Hepatocyte (in vitro differentiated cells): ENCODE measurements at places on chromosomes 13 and 19. TPM values are rescaled to one million over a fixed set of nuclear protein-coding genes. Genes with fewer than 3 reads are reported as not detected.

GRCh38 chr19:42378225-42379215, 11.6 kb downstream of the CNFN start:
- DNase-seq = peak; percentile 54

DNA sequence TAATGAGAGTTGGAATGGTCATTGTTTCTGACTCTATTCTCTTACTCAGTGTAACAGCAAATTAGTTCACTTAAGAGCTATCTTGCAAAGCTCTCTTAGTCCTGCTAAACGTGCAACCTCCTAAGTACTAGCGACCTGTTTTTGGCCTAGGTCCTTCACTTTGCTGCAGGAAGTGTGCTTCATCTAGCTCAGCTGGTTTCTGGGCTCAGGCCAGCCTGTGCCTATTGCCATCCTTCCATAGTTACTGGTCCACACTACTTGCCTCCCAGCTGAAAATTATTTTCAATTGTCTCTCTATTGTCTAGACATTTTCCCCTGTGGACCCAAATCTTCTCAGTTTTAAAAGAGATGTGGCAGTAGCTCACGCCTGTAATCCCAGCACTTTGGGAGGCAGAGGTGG, 561.3 kb downstream of the FGF9 start:
- no peak for DNase-seq

GRCh38 chr13:50745542-50746115, 97.9 kb downstream of the DLEU7 start:
- DNase-seq = no peak

DNA sequence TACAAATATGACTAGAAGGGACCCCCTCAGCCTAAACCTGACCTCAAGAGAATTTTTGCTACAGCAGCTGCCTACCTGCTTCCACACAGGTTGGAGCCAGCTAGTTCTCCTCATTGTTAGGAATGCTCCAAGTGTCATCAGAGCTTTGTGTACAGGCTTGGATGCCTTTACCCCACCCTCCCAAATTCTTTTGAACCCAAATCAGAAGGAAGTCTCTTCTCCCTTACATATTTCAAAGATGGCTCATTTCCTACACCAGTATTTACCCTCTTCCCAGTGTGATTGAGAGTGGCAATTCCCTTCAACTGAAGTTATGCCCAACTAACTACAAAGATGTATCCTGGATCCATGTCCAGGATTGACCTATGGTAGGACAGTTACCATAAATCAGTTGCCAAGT, 323.2 kb downstream of the OXGR1 start:
- no peak for DNase-seq

DNA sequence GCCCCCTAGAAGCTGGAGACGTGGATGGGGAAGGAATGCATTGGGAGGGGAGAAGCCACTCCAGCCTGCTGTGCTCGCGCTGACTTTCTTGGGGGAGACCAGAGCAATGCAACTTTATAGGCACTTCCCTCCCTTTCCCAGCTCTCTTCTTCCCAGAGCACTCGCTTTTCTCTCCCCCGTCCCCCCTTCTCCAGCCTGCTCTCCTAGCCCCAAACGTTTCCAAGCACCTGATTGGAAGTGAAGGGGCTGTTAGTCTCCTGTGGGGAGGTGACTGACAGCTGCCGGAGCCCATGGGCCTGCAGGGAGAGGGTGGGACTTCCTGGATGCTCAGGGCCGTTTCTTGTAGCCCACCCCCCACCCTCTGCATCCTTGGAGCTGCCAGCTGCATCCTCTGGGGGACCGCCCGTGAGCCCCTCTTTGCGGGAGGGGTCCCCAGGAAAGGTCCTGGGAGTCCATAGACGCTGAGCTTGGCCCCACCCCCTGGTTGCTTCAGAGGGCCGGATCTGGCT, 2.5 kb downstream of the HDGFL2 start:
- DNase-seq = peak; percentile 81

GRCh38 chr13:95870421-95870820, 182.8 kb downstream of the UGGT2 start:
- DNase-seq = no peak

DNA sequence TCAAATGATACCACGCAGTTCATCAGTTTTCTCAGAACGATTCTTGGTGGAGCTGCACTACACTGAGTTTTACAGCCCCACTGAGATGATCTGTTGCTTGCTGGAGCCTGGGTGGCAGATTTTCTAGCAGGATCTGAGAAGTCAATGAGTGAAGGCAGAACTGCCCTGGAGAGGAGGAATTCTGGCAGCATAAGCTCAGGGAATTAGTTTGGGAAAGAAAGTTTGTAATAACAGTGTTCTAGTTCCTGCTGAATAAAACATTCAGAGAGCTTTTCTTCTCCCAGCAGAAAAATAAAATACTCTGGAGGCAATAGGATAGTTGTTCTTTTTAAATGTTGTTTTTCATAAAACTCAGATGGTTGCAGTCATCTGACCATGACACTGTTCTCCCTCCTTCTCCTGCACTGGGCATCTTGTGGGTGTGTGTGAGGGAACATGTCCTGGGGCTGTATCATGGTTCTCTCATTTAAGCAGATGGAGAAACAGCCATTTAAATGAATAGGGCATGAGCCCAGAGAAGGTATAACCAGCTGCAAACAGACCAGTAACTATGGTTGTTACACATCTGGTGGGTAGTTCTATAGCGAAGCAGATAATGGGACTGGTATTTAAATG, 29.6 kb downstream of the OLFM4 start:
- no peak for DNase-seq

CASP14 gene
- polyA plus RNA-seq = not detected in 2 replicates

GRCh38 chr13:77298426-77298825, 28.5 kb downstream of the MYCBP2 start:
- DNase-seq = no peak

GRCh38 chr13:112845511-112846144, 123.4 kb upstream of the MCF2L start:
- DNase-seq = no peak

- no peak for DNase-seq
Measured at GRCh38 chr19:29583196-29583999, 22.7 kb upstream of the POP4 start.

DNA sequence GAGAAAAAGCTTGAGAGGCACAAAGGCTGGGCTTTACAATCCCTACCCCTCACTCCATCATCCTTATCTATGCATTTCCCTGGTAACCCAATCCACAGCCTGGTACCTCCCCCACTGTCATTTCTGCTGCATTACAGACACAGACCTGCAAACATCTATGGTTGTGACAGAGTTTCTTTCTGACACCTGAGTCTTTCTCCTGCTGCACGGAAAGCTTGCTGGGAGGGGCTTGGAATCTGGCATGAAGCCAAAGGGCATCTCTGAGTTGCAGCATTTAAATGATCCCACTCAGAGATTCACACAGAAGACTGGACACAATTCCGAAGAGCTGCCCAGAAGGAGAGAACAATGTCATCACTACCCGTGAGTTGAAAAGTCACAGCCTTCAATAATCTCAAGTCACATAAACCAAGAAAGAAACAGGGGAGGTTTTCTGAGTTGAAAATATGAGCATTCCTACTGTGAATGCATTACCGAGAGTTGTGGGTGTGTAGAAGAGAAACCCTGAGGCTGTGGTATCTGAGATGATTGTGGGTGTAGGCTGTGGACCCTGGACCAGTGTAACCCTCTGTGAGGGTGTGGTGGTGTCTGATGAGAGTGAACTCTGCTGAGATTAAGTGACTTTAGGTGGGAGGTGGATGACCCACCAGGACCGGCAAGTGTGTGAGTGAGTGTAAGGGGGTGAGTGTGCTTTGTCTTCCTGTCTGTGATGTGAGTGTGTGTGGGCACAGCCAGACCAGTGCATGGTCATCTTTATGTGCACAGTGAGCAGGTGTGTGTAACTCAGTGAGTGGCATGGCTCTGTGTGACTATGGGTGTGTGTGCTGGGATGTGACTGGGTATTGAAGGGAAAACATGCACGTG, at the start of gene LGALS14:
Gene LGALS14 (plus strand): TSS at position 301 of the 864 bp plus-strand sequence. CDS start 48 bp downstream, at position 349.
- peak; percentile 28 for DNase-seq

- DNase-seq = peak; percentile 82
Measured at GRCh38 chr19:41934849-41935374, 6.7 kb upstream of the ERFL start.

RFPL4A gene
- not detected in 2 replicates for polyA plus RNA-seq

GRCh38 chr19:15180451-15181390, 20.1 kb downstream of the NOTCH3 start:
- no peak for DNase-seq

- no peak for DNase-seq
Measured at GRCh38 chr19:10173527-10173926, 21.2 kb downstream of the DNMT1 start.
